HCT116 (cell line): ENCODE measurements at places on chromosomes 6 and 20.
A peak's percentile ranks its signal among the peaks of the same experiment; 100 is the strongest.

DNA sequence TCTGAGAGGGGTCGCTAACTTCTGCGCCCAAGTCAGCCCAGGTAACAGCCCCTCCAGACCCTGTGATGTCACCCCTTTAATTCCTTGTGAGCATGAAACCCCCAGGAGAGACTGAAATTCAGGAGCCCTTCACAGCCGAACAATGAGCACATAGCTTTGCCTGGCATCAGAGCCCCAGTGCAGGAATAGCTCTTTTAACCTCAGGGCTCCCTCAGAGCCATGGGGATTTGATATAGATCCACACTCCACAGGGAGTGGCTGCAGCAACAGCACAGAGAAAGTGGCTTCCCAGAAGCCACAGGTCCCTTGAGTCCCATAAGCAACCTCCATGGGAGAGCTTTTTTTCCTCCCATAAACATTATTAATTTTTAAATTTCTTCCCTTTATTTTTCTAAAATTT lies 150.0 kb upstream of the MARCKS start:
- no peak for DNase-seq

DNA sequence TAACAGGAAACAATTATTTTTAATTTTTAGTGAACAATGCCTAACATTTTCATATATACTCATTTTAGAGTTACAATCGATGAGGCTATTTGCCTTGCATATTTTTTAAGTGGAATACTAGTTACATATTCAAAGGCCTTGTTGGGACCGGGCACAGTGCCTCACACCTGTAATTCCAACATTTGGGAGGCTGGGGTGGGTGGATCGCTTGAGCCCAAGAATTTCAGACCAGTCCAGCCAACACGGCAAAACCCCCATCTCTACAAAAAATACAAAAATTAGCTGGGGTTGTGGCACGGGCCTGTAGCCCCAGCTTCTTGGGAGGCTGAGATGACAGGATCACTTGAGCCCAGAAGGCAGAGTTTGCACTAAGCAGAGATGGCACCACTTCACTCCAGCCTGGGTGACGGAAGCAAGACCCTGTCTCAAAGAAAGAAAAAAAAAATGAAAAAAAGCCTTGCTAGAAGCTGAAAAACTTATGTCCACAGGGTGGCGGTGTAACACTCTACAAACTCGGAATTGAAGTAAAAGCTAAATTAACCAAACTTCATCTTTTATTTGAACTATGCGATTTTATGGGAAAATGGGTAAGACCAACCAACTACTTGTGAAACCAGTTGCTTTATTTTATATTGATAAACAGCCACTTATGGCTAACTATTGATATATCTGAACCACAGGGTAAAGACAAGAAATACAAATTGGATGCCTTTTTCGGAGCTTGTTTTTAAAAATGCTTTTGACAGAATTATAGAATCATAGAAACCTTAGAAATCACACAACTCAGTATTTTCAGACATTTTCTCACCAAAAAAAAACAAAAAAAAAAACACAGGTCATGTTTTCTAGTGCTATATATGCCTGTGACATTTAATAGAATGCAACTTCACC lies 24.1 kb upstream of the ROS1 start:
- peak; percentile 56 for DNase-seq

GRCh38 chr6:4891141-4891540 lies 112.7 kb downstream of the RPP40 start:
- no peak for DNase-seq

DNA sequence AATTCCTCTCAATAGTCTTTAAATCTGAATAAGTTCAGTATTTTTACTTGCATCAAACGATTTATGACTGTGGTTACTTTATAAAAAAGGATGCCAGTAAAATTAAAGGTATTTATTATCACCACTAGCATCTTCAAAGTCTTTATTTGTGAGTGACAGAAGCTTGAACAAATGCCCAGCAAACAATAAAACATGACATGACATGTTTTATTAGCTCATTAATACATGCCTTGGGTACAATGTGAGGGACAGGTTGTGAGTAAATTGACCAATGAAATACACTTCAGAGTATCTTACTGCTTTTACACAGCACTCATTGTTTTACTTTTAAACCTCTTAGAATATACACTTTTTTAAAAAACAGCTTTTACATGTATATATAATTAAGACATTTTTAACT lies 113.4 kb upstream of the BEND3 start:
- no peak for DNase-seq

- DNase-seq = no peak
Measured at GRCh38 chr6:19664878-19665612, 172.1 kb upstream of the ID4 start.

- no peak for DNase-seq
Measured at GRCh38 chr20:23039136-23039875, 4.2 kb downstream of the SSTR4 start.

DNA sequence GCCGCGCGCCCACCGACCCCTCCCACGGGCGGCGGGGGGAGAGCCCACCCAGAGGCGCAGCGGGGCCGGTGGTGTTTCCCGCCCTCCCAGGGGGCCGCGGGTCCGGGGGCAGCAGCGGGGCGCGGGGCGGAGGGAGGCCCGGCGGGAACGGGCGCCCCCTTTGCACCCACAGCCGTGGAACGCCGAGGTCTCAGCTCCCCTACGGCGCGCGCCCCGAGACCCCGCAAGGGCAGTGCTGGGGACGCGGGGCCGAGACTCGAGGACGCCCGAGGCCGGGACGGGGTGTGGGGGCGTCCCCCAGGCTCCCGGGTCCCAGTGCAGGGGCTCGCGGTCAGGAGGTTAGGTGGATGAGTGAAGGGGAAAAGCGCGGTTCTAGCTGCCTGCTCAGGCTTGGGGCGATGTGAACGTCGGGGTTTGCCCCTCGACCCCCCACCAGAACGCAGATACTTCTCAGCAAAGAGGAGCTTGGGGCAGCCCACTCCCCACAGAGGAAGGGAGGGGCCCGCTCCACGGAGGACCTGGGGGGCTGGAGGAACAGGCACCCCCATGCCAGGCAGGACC lies 65.5 kb upstream of the BHLHE23 start:
- DNase-seq = no peak

GRCh38 chr6:11493974-11494373 lies 43.6 kb upstream of the TMEM170B start:
- DNase-seq = no peak

DNA sequence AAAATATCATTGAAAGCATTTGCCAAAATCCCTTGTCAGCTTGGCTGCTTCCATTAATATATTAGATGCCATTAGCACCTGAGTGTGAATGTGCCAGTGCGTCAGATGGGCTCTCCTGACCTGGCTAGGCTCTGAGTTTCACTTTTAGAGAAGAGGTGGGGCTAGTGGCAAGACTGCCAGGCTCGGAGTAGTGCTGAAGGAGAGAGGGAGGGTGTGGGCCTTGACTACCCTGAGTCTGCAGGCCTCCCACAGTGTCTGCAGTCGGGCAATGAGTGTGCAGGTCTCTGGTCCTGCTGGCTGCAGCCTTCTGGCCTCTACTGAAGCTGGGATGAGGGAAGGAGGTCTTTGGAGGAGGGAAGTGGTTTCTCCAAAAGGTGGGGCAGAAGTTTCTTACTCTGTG lies 34.6 kb upstream of the PNPLA1 start:
- no peak for DNase-seq

GRCh38 chr20:59977086-59977485 lies 18.9 kb downstream of the CDH26 start:
- DNase-seq = no peak

GRCh38 chr20:63194007-63194796 lies 21.7 kb downstream of the YTHDF1 start:
- no peak for DNase-seq

- no peak for DNase-seq
Measured at GRCh38 chr6:69866770-69867638, 648 bp downstream of the COL19A1 start.

DNA sequence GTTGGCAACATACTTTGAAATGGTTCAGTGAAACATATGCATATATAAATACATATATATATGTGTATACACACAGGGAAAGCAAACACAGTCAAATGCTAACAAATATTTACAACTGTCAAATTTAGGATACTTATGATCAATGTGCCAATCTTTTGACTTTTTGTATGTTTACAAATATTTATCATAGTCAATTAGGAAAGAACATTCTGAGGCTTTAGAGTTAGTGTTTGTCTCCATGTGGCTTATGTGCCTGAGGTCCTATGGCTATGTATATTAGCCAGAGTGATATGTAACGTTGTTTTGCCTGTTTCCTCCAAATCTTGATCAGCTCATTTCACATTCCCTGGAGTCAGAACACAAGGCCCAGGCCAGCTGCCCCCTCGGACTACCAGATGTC lies 126.5 kb upstream of the MAN1A1 start:
- no peak for DNase-seq

DNA sequence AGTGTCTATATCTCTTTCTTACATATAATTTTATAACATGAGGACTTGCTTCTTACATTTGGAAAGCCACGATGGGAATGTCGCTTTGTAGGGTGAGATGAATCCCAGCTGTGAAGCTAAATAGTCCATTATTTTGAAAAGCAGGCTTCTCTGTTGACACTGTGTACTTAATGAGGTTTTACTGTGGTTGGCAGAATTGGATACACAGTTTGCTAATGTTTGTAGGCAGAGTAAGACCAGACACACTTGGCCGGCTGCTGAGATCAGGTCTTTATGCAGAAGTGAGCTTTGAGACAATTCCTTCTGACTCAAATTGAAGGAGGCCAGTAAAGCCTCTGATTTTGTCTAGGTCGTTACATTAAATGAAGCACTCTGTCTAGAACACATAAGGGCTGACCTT lies 93.0 kb downstream of the NDUFAF5 start:
- no peak for DNase-seq
